Activated T-helper 2 cell treated with anti-CD3 and anti-CD28 coated beads, Interferon-gamma antibody, Interleukin-2, Interleukin-4, amounts not matched to agents 10 μg/mL and 5 μg/mL and 100 μg/mL, durations not matched to agents 14 hours and 24 hours and 36 hours (primary cell): ENCODE measurements at places on chromosomes 6 and 20. TPM values are rescaled to one million over a fixed set of nuclear protein-coding genes. Genes with fewer than 3 reads are reported as not detected.

GRCh38 chr20:23145281-23145700, 59.2 kb upstream of the CD93 start:
- H3K27ac ChIP-seq, result no peak overlapping the region
- no peaks in the 10 kb centered on the region for H3K36me3 ChIP-seq
- peaks cover 71% of the 10 kb centered on the region for H3K4me1 ChIP-seq
- H3K4me3 ChIP-seq, result no peak overlapping the region

SCRT2 gene
- total RNA-seq, result not detected in 2 replicates

- H3K36me3 ChIP-seq, result no peaks in the 10 kb centered on the region
- DNase-seq, result no peak
- H3K4me1 ChIP-seq, result no peaks in the 10 kb centered on the region
- peaks cover 7% of the 10 kb centered on the region for H3K27me3 ChIP-seq
- no peak overlapping the region for H3K4me3 ChIP-seq
These were observed 76.0 kb downstream of the ANKRD6 start for GRCh38 chr6:89508755-89509563.

CDH4 gene
- not detected in 2 replicates for total RNA-seq

DNA sequence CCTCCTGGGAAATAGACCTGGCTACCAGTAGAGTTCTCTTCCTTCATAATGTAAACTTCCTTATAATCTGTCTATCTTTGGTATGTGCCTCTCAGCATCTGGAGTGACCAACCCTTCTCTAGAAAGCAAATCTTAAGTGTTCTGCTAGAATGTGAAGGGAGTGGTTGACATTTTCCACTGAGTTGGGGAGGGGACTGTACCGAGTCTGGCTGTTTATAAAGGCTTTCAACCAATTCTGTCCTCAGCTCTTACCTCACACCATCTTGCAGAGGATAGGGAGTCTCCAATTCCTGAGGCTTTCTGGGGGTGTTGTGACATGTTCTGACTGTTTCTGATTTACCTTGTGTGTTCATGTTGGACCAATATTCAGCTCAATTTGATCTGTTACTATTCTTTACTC, 39.6 kb downstream of the FAM217A start:
- DNase-seq, result no peak
- H3K36me3 ChIP-seq, result peaks cover 84% of the 10 kb centered on the region
- no peak overlapping the region for H3K4me3 ChIP-seq
- H3K27ac ChIP-seq, result no peak overlapping the region
- no peaks in the 10 kb centered on the region for H3K27me3 ChIP-seq

DNA sequence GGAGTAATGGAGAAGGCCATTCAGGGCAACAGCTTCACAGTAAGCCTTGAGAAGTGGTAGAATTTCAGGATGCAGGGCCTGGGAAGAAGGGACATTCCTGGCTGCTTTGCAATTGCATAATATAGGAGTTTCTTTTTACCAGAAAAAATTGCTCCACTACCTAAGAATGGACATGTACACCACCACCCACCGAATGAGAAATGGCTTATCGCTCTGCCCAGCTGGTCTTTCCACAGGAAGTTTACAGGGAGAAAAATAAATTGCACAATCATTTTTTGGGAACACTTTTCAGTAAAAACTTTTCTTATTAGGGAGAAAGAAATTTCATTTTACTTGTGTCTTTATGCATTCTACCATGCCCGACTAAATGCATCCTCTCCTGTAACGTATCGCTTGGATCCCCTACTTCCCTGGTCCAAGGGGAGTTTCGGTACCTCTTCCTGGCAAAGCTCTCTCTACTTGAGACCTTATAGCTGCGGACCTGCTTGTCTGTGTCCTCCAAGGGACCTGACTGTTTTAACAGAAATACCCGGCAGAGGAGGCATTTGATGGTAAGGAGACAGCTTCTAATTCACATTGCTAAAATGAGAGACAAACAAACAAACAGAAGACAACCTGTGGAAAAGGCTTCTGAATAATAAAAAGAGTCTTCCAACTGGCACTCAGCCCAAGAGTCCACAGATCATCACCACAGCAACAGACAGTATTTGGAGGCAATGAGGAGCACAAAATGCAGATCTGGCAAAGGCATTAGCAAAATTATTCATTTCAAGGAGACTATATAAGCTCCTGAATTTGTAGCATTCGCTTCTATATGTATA, 54.2 kb downstream of the MAP3K5 start:
- no peaks in the 10 kb centered on the region for H3K36me3 ChIP-seq
- H3K4me1 ChIP-seq, result peaks cover 10% of the 10 kb centered on the region
- no peak overlapping the region for H3K27ac ChIP-seq
- no peak for DNase-seq

GRCh38 chr6:11911538-11911937, 100.6 kb upstream of the HIVEP1 start:
- no peak for DNase-seq
- no peak overlapping the region for H3K4me3 ChIP-seq
- no peaks in the 10 kb centered on the region for H3K36me3 ChIP-seq
- H3K27me3 ChIP-seq, result no peaks in the 10 kb centered on the region

DNA sequence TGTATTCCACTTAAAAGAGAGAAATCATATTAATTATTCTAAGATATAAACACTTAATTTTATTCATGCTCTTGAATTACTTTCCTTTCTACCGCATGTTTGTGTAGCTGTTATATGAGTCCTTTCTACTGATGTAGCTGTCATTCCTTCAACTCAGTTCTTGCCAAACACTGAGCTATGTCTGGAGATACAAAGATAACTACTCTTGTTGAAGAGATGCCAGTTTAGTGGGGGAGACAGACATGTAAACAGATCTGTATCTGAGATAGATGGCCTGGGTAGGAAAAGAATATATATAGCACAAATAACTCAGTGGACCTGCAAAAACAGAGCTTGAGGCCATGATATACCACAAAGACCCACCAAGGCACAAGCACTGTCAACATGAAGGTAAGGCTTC, 157.3 kb downstream of the BTBD9 start:
- no peak for DNase-seq
- H3K27ac ChIP-seq, result no peak overlapping the region

GRCh38 chr20:13101706-13102105, 92.9 kb downstream of the SPTLC3 start:
- no peaks in the 10 kb centered on the region for H3K36me3 ChIP-seq
- H3K4me3 ChIP-seq, result no peak overlapping the region
- no peak for DNase-seq
- no peaks in the 10 kb centered on the region for H3K4me1 ChIP-seq
- no peak overlapping the region for H3K27ac ChIP-seq

GRCh38 chr20:7137395-7138151, 370.1 kb downstream of the BMP2 start:
- H3K4me3 ChIP-seq, result no peak overlapping the region
- no peaks in the 10 kb centered on the region for H3K4me1 ChIP-seq
- H3K27ac ChIP-seq, result no peak overlapping the region
- no peak for DNase-seq
- H3K36me3 ChIP-seq, result no peaks in the 10 kb centered on the region

HELZ2 gene
- total RNA-seq, result 10.3 and 11.5 TPM in 2 replicates

- DNase-seq, result no peak
- H3K4me1 ChIP-seq, result peaks cover 28% of the 10 kb centered on the region
- H3K27me3 ChIP-seq, result no peaks in the 10 kb centered on the region
- peak overlapping the region; percentile 24 for H3K4me3 ChIP-seq
These were observed 42.9 kb downstream of the C6orf132 start for GRCh38 chr6:42099340-42100028.

ABHD16B gene
- 0.16 TPM in 1 of 2 replicates, not detected in the other for total RNA-seq

- H3K36me3 ChIP-seq, result peaks cover 92% of the 10 kb centered on the region
- peak overlapping the region; percentile 24 for H3K27ac ChIP-seq
- H3K4me3 ChIP-seq, result no peak overlapping the region
- no peak for DNase-seq
- no peaks in the 10 kb centered on the region for H3K27me3 ChIP-seq
- peaks cover 23% of the 10 kb centered on the region for H3K4me1 ChIP-seq
These were observed 12.4 kb downstream of the EIF2S2 start for GRCh38 chr20:34099675-34100074.

DNA sequence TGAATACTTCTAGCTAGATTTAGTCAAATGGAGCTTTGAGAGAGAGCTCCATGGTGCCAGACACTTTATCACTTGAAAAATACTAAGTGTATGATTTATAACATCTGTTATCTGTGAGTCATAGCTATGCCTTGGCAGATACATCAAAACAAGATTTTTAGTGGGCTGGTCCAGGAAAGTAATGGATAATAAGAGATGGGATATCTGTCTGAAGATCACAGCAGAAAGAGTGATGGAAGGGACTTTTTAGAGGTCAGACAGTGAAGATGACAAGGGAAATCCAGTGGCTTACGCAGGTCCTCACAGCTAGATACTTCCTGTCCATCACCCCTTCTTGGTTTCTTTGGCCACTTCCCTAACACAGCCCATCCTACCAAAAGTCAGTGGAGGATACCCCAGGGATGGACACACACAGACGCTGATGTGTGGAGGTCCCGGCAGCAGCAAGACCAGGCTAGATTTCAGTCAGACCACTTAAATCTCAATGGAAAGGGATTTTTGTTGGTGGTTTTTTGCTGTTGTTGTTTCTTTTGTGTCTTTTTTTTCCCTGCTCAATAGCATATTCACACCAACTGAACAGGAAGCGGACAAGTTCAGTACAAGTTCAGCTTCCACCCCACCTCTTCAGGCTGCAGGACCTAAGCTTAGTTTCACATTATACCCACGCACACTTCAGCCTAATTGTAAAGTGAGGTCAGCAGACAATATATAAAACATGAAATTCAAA, 209.3 kb downstream of the ALDH8A1 start:
- DNase-seq, result no peak
- H3K27me3 ChIP-seq, result peaks cover 28% of the 10 kb centered on the region
- H3K36me3 ChIP-seq, result no peaks in the 10 kb centered on the region
- no peak overlapping the region for H3K4me3 ChIP-seq
- no peaks in the 10 kb centered on the region for H3K4me1 ChIP-seq

DNA sequence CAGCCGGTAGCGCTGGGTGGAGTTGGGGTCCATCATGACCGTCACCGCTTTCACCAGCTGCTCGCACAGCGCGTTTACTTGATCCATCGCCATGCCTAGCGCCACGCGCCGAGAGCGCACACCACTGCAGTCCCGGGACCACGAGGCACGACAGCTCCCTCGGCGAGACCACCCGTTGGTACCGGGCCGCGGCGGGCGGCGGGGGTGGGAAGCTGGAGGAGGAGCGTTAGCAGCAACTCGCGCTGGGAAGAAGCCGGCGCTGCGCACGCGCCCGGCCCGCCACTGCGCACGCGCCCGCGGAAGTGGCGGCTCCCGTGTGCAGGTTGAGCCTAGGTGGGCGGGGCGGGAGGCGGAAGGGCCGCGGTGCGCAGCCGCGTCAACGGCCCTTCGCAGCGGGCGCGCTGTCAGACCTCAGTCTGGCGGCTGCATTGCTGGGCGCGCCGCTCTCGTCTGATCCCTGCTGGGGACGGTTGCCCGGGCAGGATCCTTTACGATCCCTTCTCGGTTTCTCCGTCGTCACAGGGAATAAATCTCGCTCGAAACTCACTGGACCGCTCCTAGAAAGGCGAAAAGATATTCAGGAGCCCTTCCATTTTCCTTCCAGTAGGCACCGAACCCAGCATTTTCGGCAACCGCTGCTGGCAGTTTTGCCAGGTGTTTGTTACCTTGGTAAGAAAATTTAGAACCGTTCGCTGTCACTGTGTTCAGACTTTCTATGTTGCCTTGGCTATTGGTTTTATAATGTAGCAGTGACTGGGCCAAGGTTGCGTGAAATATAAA, at the start of the genes POLH and XPO5:
POLH (plus strand) TSS at position 414 of the 780 bp plus-strand sequence. CDS start 6,135 bp downstream, outside the sequence.
XPO5 (minus strand) TSS at position 267 of the 780 bp plus-strand sequence; CDS start at position 93, 174 bp downstream.
- DNase-seq, result peak; percentile 88
- peaks cover 50% of the 10 kb centered on the region for H3K36me3 ChIP-seq
- no peaks in the 10 kb centered on the region for H3K27me3 ChIP-seq
- peaks cover 44% of the 10 kb centered on the region for H3K4me1 ChIP-seq
- peak within 1 kb of the TSS; percentile 91 for H3K27ac ChIP-seq
- H3K4me3 ChIP-seq, result peak within 1 kb of the TSS; percentile 91
